ENCODE measurements at places on chromosomes 5 and 9. TPM values are rescaled to one million over a fixed set of nuclear protein-coding genes. Genes with fewer than 3 reads are reported as not detected.

Gene ITK
- not detected for total RNA-seq

Gene PHF24
- total RNA-seq, result 0.30 TPM

Gene PRRT1B
- total RNA-seq, result not detected

Gene QRFP
- total RNA-seq, result not detected

Gene HNRNPH1
- 426 TPM for total RNA-seq

DNA sequence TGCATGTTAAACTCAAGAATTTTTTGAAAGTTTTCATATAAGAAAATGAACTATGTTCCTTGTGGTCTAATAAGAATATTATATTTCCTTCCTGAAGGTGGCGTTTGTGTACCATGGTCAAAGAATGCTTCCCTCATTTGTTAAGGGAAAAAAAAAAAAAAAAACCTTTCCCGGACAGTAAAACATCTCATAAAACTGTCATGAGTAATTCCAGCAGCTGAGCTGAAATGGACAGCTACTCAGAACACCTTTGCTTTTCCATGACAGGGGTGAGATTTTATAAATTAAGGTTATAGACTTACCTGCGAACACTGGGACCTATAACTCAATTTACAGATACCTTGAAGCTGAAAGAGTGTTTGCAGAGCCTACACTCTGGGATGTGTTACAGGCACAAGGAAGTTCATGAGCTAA is 113.2 kb upstream of the RANBP3L start:
- H3K4me1 ChIP-seq, result no peaks in the 10 kb centered on the region
- no peak overlapping the region for H3K4me3 ChIP-seq
- no peaks in the 10 kb centered on the region for H3K36me3 ChIP-seq
- no peak for DNase-seq
- peaks cover 29% of the 10 kb centered on the region for H3K27me3 ChIP-seq
- H3K27ac ChIP-seq, result no peak overlapping the region

GRCh38 chr9:107992271-107992670 is 502.7 kb upstream of the KLF4 start:
- no peak for DNase-seq
- H3K4me1 ChIP-seq, result no peaks in the 10 kb centered on the region
- peaks cover 11% of the 10 kb centered on the region for H3K27me3 ChIP-seq
- H3K4me3 ChIP-seq, result no peak overlapping the region

DNA sequence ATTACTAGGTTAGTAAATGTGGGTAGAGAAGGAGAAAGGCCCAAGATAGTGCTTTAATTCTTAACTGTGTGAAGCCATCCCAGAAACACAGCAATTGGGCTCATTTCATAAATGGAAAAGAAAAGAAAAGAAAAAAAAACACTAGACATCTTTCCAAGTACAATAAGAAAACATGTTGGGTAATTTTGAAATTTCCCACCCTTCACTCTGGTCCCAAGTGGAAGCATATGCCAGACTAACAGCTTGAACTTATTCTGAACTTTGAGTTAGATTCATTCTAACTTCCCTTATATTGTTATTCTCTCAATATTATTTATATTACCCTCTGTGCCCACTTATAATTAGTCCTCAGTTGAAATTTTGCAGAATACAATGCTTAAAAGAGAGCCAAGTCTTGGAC is 113.4 kb upstream of the GHR start:
- no peak overlapping the region for H3K4me3 ChIP-seq
- H3K36me3 ChIP-seq, result no peaks in the 10 kb centered on the region
- H3K27ac ChIP-seq, result no peak overlapping the region
- no peak for DNase-seq
- no peaks in the 10 kb centered on the region for H3K4me1 ChIP-seq

DNA sequence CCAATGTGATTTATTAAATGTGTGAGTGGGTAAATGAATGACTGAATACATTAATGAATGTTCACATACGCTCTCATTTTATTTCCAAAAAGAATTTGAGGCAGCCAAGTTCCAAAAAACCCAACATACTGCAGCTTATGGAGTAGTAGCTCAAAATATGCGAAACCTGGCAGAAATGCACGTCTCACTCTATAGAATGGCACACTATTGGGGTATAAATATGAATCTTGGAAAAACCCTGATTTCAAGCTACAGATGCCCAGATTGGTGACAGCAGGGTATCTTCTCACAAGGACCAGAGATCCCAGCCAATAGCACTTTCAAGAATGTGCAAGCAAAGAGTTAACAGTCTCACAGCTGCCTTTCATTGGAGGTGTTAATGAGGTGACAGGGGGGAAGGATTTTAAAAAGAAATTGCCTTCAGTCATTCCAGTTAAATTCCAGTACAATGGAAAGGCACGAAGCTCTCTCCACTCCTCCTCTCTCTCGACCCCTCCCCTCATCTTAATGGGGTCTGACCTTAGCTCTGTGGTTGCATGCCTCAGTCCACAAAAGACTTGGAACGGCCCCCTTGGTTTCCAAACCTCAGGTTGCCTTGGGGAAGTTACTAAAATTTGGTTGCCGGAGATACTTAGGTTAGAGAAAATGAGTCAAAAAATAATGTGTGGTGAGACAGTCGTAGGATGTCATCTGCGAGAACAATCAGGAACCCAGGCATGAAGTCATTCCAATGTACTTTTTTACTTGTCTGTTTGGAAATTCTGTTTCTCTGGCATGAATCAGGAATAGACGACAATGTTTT is 307.4 kb downstream of the NFIB start:
- no peak overlapping the region for H3K4me3 ChIP-seq
- no peak for DNase-seq
- peaks cover 2% of the 10 kb centered on the region for H3K36me3 ChIP-seq
- H3K4me1 ChIP-seq, result no peaks in the 10 kb centered on the region

GRCh38 chr5:170439223-170439943 is 50.2 kb upstream of the KCNMB1 start:
- H3K4me3 ChIP-seq, result no peak overlapping the region
- DNase-seq, result no peak
- H3K36me3 ChIP-seq, result no peaks in the 10 kb centered on the region
- no peaks in the 10 kb centered on the region for H3K4me1 ChIP-seq
- H3K27me3 ChIP-seq, result no peaks in the 10 kb centered on the region

DNA sequence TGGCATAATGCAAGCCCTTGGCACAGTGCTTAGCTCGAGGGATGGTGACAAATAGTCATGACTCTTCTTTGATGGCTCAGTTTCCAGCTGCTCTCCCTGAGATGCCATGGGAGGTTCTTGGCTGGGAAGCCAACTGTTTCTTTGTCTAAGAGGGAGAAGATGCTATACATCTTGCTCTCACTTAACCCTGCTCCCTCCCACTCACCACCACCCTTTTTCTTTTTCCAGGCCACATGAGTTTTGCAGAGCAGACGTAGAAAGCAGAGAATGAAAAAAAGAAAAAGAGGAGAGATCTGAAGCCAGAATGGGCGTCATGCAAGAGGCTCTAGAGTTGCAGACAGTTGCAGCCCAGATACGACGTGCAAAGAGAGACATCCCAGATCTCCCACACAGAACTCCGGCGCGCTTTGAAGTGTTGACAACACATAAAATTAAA is 160.5 kb downstream of the FGF18 start:
- H3K36me3 ChIP-seq, result peaks cover 2% of the 10 kb centered on the region
- peaks cover 11% of the 10 kb centered on the region for H3K27me3 ChIP-seq
- H3K27ac ChIP-seq, result no peak overlapping the region
- H3K4me1 ChIP-seq, result peaks cover 9% of the 10 kb centered on the region
- no peak for DNase-seq
- no peak overlapping the region for H3K4me3 ChIP-seq
